Posterior vena cava (tissue), 2 donors: ENCODE measurements at places on chromosomes 7 and 10.

- DNase-seq: no peak
Observed at GRCh38 chr7:38281266-38281665, 7.8 kb upstream of the TARP start.

- no peak for DNase-seq
Observed at GRCh38 chr10:26755443-26755903, 58.0 kb downstream of the PDSS1 start.

DNA sequence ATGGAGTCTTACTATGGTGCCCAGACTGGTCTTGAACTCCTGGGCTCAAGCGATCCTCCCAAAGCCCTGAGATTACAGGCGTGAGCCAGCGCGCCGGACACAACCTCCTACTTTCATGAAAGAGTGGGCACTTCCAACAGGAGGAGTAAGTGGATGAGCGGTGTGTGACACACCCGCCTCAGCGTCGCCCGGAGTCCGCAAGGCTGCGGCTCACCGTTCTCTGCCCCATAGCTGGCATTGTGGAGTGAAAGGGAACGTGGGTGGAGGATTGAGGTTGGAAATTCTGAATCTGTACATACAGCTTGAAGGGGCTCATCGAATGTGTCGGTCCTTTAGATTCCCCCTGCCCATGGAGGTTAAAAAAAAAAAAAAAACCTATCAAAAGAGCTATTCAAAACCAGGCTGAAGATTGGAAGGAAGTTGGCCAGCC lies 524 bp upstream of the PRXL2A start:
- DNase-seq: no peak

- DNase-seq: peak; percentile 59
Observed at GRCh38 chr7:157272351-157273207, 64.2 kb upstream of the DNAJB6 start.

GRCh38 chr7:85464042-85464651 lies 277.3 kb upstream of the SEMA3D start:
- DNase-seq: no peak

- no peak for DNase-seq
Observed at GRCh38 chr7:143416565-143417149, 8.0 kb upstream of the EPHA1 start.

GRCh38 chr10:396535-397220 lies 261.4 kb downstream of the ZMYND11 start:
- DNase-seq: no peak

GRCh38 chr10:83991986-83992753 lies 147.1 kb upstream of the GHITM start:
- DNase-seq: no peak

GRCh38 chr7:1458683-1459511 lies at the start of gene MICALL2:
MICALL2 (minus strand) TSS chr7:1459470; CDS start chr7:1459326, 144 bp downstream.
- DNase-seq: peak; percentile 96

DNA sequence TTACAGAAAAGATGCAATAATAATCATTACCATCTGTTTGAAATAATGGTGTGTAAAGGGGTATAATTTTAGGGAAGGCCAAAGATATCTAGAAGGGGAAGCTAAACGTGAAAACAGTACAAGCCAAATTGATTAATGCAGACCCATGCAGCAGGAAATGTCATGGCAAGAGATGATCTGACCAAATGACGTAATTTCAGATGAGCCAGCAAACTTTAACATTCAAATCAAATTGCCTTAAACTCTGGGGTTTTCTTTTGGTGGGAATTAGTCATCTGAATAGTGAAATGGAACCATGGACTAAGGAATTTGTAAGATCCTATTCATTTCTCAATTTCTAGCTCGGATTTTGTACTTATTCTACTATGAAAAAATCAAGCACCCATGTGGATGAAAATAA lies 21.4 kb upstream of the SCIN start:
- DNase-seq: no peak

DNA sequence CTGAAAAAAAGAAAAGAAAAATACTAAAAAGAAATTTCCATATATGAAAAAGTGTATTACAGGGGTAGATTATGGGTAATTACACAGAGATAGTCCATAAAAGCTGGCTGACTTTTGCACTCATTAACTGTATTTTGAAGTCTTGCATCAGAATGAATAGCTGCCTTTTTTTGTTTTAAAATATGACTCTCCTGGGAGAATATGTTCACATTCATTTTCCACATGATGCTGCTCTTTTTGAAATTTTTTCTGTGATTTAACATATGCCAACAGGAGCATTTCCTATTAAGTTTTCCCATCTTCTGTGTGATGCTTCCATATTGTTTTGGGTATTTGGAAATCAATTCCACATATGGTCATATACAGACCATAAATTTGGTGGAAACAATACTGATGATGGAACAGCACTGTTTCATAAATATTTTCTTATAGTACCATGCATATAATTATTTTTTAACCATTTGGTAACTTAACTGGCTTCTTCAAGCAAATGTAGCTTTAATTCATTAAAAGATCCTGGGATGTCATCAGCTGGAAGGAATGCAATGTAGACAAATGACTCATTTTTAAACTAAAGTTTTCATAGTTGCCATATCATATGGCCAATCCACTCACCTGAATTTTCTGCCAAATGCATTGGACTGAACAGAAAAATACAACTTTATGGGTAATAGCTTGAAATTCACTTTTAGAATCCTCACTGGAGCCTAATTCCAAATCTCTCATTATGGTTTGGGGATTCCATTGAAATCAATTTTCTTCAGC lies 313.9 kb upstream of the GLI3 start:
- no peak for DNase-seq

DNA sequence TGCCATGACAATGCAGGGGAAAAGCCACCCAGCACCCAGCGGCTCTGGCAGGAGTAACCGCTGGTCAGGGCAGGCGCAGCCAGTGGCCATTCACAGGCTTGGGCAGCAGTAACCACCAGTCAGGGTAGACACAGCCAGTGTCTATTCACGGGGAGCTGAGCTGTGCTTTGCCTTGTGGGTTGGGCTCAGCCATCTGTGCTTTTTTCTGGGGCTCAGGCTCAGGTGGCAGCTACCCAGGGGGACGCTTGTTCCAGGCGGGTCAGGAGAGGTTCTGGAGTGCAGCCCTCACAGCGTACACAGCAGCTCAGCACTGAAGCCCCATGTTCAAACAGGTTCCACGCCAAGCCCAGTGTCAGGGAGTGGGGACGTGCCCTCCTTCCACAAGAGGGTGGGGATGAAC lies 28.5 kb downstream of the FOXL3 start:
- no peak for DNase-seq

DNA sequence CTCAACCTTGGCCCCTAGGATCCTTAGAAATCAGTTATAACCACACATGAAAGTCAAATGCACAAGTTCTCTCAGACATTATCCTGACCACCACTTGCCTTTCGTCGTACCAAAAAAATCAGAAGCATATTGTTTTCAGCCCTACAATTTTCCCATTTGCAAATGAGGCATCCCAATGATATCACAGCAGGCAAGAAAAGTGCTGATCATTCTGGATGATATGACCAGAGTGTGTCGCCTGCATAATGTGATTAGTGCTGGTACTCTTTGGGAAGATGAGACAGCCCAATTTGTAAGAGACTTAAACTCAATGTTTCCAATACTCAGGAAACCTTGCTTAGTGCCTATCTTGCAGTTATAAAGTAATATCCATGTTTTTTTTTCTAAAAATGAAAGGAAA lies 168.0 kb downstream of the SORCS1 start:
- no peak for DNase-seq

- DNase-seq: no peak
Observed at GRCh38 chr10:133359972-133360610, 2.3 kb upstream of the FUOM start.

DNA sequence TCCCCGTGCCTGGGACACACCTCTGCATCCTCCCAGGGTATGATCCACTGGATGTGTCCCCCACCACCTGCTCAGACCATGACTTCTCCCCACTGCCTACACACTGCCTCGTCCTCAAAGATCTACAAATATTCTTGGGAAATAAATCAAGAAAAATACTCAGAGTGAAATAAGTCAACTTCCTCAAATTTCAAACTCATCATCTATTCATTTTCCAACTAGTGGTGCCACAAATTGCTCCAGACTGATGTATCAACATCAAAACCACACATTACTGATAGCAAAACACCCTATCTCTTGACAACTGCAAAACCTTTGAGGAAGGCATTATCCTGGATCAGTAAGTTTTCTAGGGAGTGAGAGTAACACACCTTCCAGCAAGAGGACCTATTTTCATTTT lies 87.7 kb downstream of the GRB10 start:
- no peak for DNase-seq

- no peak for DNase-seq
Observed at GRCh38 chr7:1931256-1931950, 261.3 kb downstream of the ELFN1 start.

DNA sequence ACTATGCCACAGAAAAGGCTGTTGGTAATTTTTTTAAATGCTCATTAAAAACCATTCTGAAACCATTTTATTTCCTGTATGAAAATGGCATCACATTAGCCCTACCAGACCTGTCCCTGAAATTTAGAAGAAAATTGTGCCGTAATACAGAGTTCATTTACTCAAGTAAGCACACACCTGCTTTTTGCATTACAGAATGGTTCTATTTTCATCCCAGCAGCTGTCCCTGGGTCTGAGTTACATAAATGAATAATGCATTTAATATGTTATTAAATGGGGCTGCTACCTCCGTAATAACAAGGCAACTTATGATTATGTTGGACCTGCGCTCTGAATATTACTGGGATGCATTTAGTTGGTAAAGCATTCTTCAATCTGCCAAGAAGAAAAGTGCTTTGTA lies 508.9 kb downstream of the SORCS1 start:
- DNase-seq: no peak

GRCh38 chr7:116812860-116813259 lies 49.5 kb upstream of the CAPZA2 start:
- DNase-seq: no peak

DNA sequence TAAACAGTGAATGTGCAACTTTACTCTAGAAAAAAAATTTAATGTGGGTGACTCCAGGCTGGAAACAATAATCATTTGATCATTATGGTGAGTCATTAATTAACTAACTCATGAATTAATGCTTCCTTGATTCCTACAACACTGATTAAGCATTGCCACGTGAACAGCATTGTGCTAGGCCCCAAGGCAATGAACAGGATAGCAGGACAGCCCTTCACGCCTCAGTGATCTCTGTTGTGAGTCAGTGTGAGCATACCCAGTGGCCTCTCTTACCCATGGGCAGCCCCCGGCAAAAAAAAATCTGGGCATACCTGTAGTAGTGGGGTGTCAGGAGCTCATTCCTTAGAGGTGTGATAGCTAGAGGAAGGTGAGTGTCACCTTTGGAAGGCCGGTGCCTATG lies 76.0 kb downstream of the DENND2A start:
- no peak for DNase-seq

DNA sequence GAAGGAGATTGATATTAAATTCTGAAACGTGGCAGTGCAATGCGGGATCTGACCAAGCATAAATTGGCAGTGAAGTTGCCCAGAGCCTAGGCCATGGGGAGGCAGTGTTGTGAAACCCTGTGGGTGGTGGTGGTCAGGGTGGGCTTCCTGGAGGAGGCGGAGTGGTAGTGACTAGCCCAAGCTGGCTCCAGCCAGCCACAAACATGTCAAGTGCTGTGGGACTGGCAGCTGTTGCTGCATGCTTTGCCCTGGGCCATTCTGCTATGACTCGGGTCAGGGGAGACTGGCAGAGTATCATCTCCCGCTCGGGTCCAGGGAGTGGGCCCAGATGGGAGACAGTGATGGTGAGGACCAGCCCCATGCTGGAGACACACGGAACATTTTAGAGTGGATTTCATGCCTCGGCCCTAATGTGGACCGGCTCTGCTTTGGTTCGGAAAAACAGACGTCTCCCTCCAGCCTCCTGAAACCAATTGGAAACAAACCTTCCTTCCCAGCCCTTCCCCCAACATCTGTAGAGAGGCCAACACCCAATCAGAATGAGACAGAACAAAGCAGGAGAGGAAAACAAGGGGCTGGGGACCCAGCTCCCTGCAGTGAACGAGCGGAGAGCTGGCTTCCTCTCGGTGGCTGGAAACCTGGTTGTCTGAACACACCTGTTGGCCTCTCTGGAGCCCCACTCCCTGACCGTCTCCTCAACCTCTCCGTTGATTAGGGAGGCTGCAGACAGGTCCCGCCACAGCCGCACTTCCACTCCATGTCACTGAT lies 58.2 kb downstream of the TMEM270 start:
- no peak for DNase-seq

- DNase-seq: no peak
Observed at GRCh38 chr10:127797339-127797738, 60.4 kb downstream of the FOXI2 start.

DNA sequence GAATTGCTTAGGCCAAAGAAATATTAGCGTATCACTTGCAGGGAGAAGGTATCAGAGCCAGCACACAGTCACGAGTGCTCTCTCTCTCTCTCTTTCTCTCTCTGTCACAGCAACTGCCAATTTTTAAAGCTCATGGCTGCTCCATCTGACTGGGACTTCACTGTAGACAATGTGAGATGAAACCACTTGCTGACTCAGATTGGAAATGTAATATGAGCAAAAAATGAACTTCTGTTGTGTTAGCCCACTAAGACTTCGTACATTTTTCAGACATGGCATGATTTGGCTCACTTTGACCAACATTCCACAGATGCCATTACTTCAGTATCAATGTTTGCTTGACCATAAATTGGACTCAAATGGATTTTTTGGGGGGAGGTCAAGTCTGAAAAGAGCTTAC lies 68.1 kb downstream of the DGKB start:
- no peak for DNase-seq

DNA sequence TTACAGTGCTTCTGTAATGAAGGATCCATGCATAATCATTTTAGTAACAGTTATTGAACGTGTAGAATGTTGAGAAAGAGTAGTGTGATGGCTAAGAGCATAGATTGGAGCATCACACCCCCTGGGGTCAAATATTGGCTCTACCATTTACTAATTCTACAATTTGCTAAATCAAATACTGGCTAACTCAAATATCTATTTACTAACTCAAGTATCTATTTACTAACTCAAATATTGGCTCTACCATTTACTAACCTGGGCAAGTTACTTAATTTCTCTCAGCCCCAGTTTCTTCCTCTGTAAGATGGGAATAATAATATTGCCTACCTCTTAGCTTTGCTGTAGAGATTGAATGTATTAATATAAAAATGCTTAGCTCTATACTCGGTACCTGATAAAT lies 64.0 kb downstream of the CDK14 start:
- no peak for DNase-seq

DNA sequence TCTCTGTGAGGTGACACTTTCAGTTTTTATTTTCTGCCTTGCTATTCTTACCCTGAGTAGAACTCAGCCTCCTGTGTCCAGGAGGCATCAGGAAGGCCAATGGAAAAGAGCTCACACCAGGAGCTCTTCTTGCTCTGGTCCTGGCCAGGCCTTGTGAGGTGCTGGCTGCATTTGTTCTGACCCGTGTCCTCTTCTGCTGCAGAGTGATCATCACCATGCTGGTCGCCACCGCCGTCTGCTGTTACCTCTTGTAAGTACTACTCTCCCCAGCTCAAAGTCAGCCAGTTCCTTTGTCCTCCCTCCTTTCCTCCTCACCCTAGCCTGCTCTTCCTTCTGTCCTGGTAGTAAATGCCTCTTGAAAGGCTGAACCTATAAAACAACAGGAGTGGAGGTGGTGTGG lies 1.6 kb downstream of the ATP6V0E2 start:
- DNase-seq: no peak
